Stimulated activated CD4-positive, alpha-beta T cell treated with anti-CD3 and anti-CD28 coated beads, TNF-alpha, amount 100 ng/mL, for 1 hour (primary cell): ENCODE measurements at places on chromosomes 16 and 17.
A peak's percentile ranks its signal among the peaks of the same experiment; 100 is the strongest.

DNA sequence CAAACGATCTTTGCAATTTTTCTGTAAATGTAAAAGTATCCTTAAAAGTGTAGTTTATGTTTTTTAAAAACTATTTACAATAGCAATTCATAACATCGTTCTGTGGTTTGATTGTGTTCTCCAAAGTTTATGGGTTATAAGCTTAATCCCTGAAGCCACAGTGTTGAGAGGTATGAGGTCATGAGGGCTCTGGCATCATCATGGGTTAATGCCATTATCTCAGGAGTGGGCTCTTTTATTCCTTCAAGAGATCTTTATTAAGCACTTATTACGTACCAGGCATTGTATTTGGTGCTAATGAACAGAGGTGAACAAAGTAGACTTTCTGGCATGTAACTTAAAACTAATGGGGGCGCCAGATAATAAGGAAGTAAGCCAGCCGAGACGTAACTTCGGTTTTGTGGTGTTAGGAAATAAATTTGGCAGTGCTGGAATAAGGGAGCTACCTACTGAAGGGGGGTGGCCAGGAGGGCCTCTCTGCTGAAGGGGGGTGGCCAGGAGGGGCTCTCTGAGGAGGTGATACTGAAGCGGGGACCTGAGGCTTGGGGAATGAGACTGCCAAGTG is 158.1 kb downstream of the VPS53 start:
- DNase-seq, result no peak

DNA sequence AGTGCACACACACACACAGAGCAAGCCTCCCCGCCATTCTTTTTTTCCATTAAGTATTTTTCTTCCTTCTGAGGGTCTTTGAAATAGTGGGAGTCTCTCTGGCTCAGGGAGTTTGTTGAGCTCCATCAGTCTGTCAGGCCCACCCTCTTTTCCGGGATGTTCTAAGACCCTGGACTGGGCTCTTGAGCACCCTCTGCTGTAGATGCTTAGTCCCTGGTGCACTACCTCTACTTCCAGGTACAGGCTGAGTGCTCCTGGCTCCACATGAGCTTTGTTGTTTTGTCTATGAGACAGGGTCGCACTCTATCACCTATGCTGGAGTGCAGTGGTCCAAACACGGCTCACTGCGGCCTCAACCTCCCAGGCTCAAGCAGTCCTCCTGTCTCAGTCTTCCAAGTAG is 20.7 kb downstream of the LIMD2 start:
- no peak for DNase-seq

DNA sequence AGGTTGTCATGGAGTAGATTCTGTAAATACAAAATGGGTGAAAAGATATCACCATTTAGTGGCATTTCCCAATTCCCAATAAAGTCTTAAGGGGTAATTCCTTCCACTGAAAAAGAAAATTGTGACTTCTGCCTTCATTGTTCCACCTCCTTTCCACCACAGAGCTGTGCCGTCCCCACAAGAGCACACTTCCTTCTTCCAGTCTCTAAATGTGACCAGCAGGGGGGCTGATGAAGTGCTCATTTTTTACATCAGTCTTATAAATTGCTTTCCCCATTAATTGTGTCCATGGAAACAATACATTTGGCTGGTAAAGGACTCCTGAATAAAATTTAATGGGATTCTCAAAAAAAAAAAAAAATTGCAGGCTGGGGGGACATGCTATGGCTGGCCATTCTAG is 260.8 kb upstream of the PSMD7 start:
- DNase-seq, result no peak

GRCh38 chr17:42530952-42531454 is 5.0 kb upstream of the NAGLU start:
- DNase-seq, result no peak

- no peak for DNase-seq
These were observed 188.2 kb downstream of the FTO start for GRCh38 chr16:53892155-53892554.

GRCh38 chr16:13959626-13960025 is 39.7 kb downstream of the ERCC4 start:
- no peak for DNase-seq

- no peak for DNase-seq
These were observed 42.3 kb downstream of the ERCC4 start for GRCh38 chr16:13962232-13962631.

DNA sequence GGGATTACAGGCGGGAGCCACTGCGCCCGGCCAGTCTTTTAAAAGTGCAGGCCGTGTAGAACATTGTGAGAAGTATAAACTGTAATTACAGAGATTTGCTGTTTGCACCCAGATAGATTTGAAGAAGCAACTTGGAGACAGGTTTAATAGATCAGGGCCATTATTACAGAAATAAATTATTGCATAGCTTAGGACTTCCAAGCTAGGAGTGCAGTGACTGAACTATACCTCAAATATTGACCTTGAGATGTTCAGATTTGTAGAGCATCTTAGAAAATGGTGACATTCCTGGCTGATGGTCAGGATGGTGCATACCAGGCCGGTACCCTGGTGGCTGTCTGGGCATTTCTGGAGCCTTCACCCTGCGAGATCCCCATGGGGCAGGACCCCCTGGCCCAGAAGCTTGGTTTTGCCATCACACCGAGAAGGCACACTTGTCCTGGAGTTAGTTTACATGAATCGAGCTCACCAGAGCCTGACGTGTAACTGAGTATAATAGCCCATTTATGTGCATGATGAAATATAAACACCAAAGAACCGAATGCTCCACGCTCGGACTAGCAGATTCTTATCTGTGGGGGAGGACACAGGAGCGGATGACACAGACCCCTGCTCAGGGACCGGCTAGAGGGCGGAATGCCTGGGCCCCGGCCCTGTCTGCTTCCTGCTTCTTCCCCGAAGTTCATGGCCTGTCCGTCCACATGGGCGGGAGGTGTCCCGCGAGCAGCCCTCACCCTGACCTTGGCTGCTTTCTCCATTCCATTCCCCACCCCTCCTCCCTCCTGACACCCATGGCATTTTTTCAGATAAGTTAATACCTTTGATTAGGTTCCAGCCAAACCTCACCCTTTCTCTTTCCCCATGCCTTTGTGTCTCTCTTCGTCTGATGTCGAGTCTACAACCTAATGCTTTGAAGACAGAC is 32.1 kb downstream of the CCDC40 start:
- DNase-seq, result no peak

GRCh38 chr17:2416010-2416734 is 15.3 kb upstream of the MNT start:
- DNase-seq, result peak; percentile 60

DNA sequence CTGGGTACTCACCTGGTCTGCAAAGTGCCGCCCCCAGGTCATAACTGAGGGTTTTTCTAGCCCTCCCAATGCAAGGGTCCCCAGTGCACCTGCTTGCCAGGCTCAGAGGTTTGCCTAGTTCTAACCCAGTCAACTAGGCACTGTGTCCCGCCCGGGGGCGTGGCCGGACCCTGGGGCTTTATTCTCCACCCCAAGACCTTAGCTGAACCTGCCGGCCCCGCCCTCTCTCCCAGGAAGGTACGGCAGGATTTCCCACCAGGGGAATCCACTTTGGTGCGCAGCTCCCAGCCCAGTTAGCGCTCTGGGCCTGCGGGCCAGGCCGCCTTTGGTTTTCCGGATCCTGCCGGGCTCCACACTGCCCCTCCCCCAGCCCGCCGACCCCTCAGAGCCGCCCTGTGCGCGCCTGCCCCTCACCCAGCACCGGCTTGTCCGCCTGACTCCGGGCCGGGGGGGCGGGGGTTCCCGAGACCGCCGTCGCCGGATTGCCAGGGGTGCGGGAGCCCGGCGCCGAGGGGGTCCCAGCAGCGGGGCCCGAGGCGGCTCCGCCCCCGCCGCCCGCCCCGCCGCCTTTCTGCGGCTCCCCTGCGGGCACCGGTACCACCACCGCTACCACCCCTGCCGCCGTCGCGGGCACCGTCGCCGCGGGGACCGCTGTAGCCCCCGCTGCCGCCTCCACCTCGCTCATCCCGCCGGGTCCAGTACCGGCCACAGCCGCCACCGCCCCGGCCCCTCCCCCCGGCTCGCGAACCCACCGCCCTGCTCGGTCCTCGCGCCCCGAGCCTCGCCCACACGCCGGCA is 424 bp downstream of the YBX2 start:
- no peak for DNase-seq

- DNase-seq, result no peak
These were observed 73.5 kb downstream of the ZNF423 start for GRCh38 chr16:49782405-49782804.

- no peak for DNase-seq
These were observed at the start of gene OTOP3 for GRCh38 chr17:74935585-74936469. Gene OTOP3 (plus strand): TSS chr17:74935898. CDS start chr17:74935922, 24 bp downstream.

- no peak for DNase-seq
These were observed 174.0 kb downstream of the KATNIP start for GRCh38 chr16:27723711-27724481.

DNA sequence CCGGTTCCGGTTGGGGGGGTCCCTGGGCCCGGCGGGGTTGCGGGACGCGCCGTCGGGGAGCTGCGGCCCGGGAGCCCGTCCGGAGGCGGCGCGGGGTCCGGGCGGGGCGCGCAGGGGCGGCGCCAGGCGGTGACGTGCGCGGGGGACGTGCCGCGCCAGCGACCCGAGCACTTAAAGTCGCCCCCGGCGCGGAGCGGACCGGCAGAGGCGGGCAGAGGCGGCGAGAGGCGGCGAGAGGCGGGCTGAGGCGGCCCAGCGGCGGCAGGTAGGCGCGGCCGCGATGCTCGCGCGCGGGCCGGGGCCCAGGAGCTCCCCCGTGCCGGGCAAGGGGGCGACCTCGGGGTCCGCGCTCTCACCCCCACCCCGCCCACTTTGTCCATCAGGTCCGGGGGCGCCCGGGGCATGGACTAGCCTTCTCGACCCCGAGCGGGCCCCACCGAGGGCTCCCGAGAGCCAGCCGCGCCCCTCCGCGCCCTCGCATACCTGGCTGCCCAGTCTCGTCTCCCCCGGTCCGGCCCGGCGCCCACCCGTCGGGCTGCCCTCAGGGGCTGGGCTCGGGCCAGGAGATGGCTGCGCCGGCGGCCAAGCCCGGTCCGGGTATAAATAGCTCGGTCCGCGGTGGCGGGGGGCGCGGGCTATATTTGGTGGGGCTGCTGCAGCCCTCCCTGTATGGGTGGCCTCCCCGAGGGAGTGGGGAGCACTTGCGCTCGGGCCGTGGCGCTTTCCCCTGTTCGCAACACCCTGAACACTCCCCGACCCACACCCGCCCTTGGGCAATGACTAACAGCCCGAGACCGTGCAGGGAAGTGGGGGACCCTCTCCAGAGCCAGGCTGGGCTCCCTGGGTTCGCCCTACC is at the start of gene SLC16A3:
Gene SLC16A3, plus strand, starts transcription at position 201 of the 856 bp plus-strand sequence. CDS start 6,967 bp downstream, outside the sequence.
- DNase-seq, result no peak

DNA sequence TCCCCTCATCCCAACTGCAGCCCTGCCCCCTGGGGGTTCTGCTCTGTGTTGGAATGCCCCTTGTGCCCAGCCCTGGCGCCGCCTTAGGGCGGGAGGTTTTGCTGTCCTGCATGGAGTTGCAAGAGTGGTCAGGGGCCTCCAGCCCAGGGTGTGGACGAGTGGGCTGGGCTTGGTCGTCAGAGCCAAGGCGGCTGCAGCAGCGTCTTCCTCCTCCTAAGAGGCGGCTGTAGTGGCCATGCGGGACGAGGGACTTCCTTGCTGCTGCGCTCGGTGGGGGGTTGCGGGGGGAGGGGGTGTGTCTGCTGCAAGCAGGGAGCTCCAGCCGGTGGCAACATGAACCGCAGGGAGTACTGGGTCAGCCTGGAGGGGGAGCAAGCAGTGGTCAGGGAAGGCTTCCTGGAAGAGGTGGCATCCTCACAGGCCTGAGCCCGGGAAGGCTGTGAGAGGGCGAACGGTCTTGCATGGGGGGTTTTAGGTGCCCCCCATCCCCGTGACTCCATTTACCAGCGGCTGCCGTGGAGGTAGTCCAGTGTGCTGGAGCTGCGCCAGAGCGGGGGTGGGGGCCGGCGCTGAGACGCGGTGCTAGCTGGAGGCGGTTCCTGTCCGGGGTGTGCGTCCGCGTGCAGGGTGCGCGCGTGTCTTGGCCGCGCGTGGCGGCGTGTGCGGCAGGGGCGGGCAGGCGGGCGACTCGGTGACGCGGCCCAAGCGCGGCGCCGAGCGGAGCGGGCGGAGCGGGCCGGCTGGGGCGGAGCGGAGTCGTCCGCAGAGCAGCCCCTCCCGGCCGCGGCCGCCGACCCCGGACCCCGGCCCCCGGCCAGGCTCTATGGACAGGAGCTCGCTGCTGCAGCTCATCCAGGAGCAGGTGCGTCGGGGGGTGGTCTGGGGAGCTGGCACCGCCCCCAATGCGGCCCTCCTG is at the start of gene RHBDL1:
Gene RHBDL1, plus strand, starts transcription at position 704 of the 916 bp plus-strand sequence. Its CDS starts 120 bp downstream, at position 824.
- no peak for DNase-seq

GRCh38 chr17:39069114-39069756 is 82.2 kb downstream of the PLXDC1 start:
- no peak for DNase-seq

- DNase-seq, result no peak
These were observed 412.3 kb upstream of the CDH11 start for GRCh38 chr16:65534121-65534528.

DNA sequence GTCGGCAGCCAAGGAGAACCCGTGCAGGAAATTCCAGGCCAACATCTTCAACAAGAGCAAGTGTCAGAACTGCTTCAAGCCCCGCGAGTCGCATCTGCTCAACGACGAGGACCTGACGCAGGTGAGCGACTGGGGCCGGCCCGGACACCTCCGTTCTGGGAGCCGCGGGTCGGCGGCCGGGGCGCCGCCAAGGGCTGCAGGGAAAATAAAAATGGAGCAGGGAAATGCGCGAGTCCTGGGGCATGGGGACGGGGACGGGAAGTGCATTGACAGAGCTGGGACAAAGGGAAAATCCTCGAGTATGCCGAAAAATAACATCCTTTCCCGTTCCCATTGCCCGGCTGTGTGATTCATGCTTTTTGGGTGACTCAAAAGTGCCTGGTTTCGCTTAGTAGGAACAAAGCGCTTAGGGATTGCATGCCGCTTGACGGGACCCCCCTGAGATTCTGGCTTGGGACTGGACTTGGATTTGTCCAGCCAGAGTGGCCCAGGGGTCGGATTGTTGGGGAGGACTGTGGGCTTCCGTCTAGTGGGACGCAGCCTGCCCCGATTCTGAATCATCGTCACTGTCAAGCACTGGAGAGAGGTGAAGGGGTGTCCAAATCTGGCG is 699 bp downstream of the MPRIP start:
- DNase-seq, result peak; percentile 12

- DNase-seq, result no peak
These were observed 42.0 kb downstream of the ADCY7 start for GRCh38 chr16:50308237-50308965.

GRCh38 chr17:34045990-34046389 is 209.1 kb upstream of the CCL2 start:
- no peak for DNase-seq

DNA sequence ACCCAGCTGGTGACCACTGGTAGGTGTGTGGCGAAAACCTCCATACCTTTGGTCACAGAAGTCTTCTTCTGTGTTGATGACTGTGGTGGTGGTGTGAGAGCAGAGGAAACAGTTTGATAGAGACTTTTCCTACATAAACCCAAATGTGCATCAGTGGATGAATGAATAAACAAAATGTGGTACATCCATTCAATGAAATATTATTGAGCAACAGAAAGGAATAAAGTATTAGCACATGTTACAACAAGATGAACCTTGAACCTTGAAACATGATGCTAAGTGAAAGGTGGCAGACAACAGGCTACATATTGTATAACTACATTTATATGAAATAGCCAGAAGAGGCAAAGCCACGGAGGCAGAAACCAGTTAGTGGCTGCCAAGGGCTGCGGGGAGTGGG is 15.2 kb downstream of the CDK5R1 start:
- no peak for DNase-seq

GRCh38 chr17:36768394-36768793 is 167.0 kb downstream of the MRM1 start:
- no peak for DNase-seq

GRCh38 chr16:23950898-23951297 is 115.1 kb downstream of the PRKCB start:
- DNase-seq, result no peak
